ENCODE measurements at places on chromosomes 16 and 17.

GRCh38 chr16:54873071-54873470 is 57.6 kb upstream of the IRX5 start:
- DNase-seq = no peak

- DNase-seq = peak; percentile 69
Measured at GRCh38 chr17:77182205-77183172, 41.7 kb downstream of the SEC14L1 start.

- DNase-seq = no peak
Measured at GRCh38 chr17:80244871-80245509, 15.7 kb upstream of the RNF213 start.

DNA sequence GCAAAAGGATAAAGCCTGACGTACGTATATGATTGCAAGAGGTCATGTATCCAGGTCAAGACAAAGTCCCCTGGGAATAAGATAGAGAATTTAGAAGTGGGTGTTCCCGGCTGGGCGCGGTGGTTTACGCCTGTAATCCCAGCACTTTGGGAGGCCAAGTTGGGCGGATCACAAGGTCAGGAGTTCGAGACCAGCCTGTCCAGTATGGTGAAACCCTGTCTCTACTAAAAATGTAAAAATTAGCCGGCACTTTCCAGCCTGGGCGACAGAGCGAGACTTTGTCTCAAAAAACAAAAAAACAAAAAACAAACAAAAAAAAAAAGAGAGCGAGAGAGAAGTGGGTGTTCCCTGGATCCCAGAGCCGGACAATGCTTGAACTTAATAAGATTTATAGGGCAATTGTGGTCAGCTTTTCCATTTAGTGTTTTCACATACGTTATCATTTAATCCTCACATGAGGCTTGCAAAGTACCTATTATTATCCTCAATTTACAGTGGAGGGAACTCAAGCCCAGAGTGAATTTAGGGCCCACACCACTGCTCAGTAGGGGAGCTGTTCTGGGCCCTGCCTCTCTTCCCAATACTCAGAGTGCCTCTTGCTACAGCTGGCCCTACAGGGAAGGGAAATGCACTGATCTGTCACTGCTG is 481 bp upstream of the GLTPD2 start:
- DNase-seq = no peak

GRCh38 chr17:20234276-20234675 is 225.1 kb downstream of the SPECC1 start:
- no peak for DNase-seq

Measured in suppressor macrophage (primary cell).